ENCODE measurements at places on chromosomes 5 and 9.

DNA sequence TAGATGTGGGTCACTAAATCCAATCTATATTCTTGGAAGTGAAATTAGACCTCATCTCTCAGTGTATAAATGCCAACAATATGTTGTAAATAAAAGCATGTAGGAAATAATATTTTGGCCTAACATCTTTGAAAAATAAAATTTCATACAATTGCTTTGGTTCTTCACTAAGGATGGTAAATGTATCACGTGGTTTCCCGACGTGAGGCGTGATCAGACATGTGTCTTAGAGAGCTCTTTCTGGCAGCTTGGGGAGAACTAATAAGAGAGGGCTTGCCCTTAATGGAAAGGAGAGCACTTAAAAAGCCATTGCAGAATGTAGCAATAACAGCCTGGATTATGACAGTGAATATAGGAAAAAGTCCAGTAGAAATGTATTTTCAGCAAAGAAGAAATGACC is 602.6 kb downstream of the CDH12 start:
- DNase-seq, result no peak

- no peak for DNase-seq
Observed at GRCh38 chr5:108257996-108258395, 123.9 kb downstream of the FBXL17 start.

- DNase-seq, result no peak
Observed at GRCh38 chr5:113274836-113275414, 159.9 kb downstream of the TSSK1B start.

DNA sequence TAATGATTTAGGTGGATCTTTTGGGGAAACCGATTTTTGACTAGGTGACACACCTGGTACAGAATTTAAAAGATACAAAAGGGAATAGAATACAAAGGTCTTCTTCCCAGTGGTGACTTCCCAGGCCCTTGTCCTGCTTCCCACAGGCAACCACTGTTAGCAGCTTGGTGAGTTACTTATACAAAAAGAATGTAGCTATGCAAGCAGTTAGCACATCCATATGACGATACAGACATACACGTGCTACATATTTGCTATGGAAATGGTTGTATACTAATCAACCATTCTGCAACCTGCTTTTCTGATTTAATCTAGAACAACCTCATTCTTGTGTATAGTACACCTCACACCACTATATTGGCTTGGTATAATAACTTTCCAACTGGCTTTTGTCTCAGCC is 51.0 kb downstream of the OTULIN start:
- no peak for DNase-seq

GRCh38 chr5:53364061-53364460 is 116.4 kb upstream of the FST start:
- DNase-seq, result no peak

Measured in tibial artery (tissue), 4 donors.